ENCODE measurements at places on chromosomes 1 and 21.

DNA sequence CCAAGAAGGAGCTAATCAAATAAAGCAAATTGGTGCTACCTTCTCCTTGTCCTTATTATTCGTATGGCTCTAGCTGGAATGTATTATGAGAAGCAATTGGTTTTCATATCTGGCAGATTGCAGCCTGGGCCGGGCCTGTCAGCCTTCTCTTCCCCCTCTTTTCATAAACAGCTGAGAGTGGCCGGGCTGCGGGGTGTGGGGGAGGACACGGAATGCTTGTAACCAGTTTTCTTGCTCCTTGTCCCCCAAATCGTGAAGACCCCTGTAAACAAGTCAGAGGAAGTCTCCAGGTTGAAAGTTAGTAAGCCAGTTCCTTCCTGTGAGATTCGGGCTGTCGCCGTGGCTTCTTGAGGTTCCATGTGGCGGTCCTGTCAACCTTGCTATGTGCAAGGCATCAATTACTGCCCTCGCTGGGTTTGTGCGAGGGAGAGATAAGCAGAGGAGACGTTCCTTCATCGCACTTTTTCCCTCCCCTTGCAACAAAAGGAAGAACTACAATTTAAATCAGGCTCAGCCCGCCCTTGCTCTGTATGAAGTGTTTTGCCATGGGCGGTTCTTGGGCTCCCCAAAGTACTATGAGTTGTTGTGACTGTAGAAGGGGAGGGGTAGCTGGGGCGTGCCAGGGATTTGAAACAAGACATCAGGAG is 450.7 kb downstream of the CAMTA1 start:
- no peak for DNase-seq

DNA sequence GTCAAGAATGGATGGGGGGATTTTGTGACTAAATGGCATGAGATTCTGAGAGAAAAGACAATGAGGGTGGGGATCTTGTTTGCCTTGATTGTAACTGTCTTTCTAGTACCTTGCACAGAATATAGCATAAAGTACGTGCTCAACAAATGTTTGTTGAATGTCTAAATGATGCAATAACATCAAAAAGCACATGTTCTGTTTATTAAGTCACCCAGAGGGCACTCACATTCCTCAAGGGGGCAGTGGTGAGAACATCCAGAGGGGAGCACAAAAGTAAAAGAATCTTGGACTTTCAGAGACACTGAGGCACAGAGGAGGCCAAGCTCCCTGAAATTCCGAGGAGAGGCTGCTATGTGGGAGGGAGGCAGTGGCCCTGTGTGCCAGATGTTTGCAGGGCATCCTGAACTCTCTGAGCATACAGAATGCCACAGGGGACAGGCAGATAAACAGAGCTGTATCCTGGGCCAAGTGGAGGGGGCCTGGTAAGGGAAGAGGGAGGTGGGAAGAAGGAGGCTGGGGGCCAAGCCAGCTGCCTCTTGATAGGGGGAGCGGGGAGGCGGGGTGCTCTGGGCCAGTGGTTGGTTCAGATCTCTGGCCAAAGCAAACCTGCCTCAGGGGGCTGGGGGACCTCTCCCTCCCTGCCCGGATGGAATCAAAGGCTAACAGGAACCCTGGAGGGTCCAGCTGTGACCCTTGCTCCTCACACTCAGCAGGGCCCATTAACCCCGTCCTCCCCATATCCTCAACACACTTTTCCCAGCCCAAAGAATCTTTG is 6.5 kb upstream of the ATP1A2 start:
- peak; percentile 34 for DNase-seq

DNA sequence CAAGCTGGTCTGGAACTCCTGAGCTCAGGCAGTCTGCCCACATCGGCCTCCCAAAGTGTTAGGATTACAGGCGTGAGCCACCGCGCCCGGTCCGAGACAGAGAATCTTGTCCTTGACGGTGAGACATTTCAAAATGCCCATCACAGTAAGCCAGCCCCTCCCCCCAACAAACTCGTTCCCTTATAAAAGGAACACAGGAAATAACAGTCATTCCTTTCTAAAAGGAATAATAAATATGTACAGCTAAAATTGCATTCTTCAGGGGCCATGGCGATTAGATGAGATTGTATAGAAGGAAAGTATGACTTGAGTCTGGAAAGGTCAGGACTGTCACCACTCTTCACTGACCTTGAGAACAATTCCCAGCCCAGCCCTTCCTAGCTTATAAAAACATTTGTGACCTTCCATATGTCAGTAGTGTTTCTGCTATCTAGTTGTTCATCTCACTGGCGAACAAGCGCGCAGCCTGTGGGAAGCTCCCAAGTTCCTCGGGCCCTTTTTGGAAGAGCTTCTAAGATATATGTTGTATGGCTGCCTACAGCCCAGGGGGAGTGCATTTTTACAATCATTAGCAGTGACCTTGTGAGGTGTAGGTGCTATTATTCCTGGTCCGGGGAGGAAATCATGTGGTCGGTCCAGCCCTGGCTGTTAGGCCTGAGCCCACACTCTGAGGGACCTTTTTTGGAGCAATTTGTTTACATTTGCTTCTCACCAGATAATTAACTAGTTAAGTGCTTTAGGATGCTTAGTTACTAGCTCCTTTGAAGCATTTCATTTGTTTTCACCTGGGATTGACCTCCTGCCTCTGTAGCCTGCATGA is 8.7 kb downstream of the SZRD1 start:
- DNase-seq: no peak

GRCh38 chr1:198166900-198167299 is 10.1 kb downstream of the NEK7 start:
- no peak for DNase-seq

DNA sequence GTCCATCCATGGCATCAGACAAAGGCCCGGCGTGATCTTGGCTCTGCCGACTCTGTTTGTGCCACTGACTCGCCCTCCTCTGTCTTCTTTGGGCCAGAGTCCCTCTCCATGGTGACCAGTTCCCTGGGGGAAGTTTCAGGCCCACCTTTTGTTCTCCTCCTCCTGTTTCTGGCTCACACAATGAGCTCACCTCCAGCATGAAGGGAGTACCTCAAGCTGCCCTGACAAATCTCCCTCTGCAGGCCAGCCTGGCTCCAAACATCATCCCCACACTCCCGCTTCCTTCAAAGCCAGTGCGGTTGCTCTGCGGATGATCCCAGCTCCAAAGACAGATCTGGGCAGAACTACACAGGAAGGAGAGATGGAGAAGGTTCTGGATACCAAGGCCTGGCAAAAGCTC is 576.6 kb downstream of the NPHP4 start:
- DNase-seq: no peak

DNA sequence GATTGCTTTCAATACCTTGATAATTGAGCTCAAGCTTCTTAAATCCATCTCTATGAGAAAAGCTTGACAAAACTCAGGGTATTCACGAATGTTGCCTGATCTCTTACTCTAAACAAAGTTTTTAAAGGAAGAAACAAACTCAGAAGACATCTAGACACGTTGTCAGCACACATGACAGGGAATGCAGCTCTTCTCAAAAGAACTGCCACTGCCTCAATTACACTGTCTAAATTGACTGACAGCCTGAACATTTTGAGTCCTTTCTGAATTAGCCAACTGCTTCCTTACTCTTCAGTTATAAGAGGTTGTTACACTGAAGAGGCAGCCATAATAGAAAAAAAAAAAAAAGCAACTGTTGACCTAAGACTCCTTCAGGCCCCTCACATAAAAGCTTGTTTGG is 1646.7 kb upstream of the B3GALT2 start:
- DNase-seq: no peak

DNA sequence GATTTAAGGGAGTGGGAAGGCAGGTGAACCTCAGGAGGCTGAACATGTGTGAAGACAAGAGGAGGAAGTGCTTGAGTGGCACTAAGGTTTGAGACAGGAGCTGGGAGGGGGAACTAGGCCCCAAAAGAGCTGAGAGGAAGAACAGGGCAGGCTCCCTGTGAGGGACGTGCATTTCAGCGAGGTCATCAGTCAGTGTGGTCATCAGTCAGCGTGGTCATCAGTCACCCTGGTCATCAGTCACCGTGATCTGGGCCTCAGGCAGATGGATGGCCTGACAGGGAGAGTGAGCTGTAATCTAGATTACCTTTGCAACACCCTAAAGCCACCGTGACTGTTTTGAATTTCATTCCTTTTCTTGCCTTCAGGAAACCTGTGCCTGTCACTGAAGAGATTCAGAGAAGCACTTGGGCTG is 29.1 kb downstream of the VTCN1 start:
- DNase-seq: no peak

DNA sequence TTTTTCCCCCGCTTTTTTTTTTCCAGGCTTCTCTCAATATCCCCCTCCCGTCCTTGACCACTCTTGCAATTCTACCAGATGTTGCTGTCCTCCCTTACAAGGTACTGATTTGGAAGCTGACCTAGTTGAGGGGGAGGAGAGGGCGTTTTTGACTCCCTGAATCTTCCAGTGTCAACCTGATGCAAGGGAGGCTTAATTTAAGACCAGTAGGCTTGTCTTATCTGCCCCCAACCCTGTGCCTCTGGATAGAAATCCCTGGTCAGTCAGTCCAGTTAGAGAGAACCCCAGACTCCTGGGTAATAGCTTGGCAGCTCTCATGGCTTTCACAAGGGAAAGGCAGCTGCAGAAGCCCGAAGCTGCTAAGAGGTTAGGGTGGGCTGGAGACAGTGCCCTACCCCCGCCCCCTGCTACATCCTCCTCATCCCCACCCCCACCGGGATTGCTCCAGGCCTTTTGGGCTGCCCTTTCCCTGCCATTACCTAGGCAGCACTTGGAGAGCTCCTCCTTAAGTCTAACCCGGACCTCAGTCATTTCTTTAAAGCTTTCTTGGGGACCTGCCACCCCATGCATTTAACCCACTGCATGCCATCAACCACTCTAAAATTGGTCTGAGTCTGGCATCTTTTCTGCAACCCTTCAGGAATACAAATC is 3.6 kb downstream of the ACKR1 start:
- DNase-seq: no peak

- no peak for DNase-seq
Observed at GRCh38 chr1:208763971-208764370, 519.8 kb upstream of the PLXNA2 start.

GRCh38 chr1:154772606-154773506 is 97.2 kb downstream of the KCNN3 start:
- no peak for DNase-seq

- no peak for DNase-seq
Observed at GRCh38 chr1:82441402-82441801, 640.7 kb downstream of the ADGRL2 start.

DNA sequence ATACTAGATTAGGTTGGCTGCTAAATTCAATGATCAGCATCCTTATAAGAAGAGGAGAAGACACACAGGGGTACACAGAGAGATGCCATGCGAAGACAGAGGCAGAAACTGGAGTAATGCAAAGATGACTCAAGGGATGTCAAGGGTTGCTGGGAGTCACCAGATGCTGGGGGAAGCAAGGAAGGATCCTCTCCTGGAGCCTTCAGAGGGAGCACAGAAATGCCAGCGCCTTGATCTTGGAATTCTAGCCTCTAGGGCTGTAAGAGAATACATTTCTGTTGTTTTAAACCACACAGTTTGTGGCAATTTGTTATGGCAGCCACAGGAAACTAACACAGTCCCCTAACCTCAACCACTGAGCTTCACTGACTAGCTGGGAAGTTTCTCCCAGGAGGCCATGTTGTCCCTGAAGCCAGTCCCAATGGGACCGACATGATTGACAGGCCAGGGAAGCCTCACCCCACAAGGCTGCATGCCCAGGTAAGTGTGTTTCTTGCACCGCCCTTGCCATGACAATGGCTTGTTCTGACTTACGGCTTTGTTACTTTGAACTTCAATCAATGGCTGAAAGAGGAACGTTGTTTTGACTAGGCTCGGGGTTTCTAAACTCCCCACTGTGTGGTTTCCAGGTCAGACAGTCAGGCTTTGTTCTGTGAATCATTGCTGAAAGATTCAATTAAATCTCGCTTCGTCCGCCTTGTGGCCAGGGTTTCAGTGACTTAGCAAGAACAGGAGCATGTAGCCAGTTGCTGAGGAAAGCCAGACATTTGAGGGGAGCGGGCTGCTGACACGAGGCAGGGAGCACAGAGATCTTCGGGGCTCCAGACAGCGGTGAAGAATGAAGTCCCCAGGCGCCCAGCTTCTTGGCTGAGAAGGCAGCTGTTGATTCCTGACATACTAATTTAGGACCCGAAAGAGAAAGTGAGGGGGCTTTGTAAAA is 62.3 kb downstream of the RUNX1 start:
- peak; percentile 78 for DNase-seq

DNA sequence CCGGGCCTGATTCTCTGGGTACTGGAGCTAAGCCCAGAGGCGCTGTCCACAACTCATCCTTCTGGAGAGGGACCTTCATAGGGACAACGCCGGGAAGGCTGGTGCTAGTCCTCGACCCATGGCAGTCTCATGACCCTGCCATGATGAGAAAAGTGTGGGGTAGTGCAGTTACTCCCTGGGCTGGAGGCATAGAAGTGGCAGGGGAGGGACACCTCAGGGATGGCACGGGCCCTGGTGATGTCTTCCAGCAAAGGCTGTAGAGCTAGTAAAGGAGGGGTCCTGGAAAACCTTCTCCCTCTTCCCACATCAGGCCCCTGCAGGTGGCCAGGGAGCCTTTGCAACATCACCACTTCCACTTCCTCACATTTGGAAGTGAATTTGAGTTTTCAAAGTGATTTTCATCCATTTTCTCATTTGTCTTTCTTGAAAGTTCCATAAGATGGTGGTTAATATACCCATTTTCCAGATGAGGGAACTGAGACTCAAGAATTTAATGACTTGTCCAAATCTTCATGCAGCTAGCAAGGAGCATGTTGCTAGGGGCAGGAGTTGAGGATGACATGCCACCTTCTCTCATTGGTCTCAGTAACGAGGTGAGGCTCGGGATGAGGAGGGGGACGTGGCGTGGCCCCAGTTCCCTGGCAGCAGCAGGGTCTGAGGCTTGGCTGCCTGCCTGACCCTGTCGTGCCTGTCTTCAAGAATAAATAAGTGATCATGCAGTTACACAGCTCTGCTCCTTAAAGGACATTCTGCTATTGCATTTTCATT is 3.3 kb upstream of the GOLT1A start:
- no peak for DNase-seq

GRCh38 chr1:116868385-116868784 is 41.3 kb upstream of the PTGFRN start:
- DNase-seq: no peak

DNA sequence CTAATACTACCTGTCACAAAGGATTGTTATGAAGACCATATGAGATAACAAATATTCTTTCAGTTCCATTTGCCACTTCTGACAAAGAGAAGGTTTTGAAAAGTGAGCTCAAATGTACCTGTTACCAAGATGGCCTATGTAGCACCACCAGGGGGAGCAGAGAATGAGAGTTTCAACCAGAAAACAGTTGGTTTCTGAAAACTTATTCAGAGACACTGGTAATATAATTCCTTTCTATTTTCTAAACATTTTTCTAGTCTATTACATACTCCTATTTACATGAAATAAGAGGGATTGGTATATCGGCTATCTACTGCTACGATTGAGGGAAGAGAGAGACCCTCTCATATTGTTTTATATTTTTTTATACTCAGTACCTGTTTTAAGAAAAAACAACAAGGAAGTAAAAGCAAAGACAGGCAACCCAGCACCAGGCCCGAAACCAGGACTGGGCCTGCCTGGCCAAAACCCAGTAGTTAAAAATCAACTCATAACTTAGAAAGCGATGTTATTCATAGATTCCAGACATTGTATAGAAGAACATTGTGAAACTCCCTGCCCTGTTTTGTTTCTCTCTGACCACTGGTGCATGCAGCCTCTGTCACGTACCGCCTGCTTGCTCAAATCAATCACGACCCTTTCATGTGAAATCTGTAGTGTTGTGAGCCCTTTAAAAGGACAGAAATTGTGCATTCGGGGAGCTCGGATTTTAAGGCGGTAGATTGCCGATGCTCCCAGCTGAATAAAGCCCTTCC is 48.3 kb downstream of the IL23R start:
- peak; percentile 42 for DNase-seq

Data from activated CD4-positive, alpha-beta T cell treated with anti-CD3 and anti-CD28 coated beads, Interleukin-2, amount 50 U/mL, for 24 hours (primary cell).